AG09309 (cell line): ENCODE measurements at places on chromosomes 7 and 10.

DNA sequence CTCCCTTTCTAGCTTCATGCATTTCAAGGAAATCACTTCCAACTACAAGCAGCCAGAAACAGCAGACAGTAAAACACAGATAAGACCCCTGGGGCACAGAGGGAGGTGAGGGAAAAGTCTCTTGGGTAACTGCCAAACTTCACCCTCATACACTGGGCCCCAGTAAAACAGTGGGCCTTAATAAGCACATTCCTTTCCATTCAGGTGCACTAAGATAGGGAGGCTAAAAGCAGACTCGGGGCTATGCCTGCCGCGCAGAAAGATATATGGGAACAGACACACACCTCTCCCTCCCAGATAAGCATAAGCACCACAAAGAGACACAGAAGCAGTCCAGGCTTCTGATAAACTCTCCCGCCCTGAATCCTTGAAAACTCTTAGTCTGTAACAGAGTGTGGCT lies 117.0 kb downstream of the TYW1B start:
- no peak for DNase-seq

GRCh38 chr10:43204042-43204942 lies 62.6 kb downstream of the RASGEF1A start:
- no peak for DNase-seq

DNA sequence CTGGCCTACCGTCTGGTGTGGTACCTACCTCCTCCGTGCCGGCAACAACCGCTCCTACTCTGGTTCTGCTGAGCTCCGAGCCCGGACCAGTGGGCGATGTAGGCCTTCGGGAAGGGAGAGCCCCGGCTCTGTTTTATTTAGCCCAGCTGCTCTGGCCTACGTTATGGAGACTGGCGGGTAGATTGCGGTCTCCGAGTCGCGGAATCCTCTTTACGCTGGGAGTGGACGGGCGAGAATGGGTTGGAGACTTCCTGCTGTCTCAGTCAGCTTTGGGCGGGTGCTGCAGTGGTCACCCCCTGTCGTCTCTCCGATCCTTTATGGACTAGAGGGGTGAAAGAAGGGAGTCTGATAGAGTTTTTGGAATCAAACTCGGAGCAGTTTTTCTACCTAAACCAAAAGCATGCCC lies 406 bp downstream of the CBLL1 start:
- no peak for DNase-seq

DNA sequence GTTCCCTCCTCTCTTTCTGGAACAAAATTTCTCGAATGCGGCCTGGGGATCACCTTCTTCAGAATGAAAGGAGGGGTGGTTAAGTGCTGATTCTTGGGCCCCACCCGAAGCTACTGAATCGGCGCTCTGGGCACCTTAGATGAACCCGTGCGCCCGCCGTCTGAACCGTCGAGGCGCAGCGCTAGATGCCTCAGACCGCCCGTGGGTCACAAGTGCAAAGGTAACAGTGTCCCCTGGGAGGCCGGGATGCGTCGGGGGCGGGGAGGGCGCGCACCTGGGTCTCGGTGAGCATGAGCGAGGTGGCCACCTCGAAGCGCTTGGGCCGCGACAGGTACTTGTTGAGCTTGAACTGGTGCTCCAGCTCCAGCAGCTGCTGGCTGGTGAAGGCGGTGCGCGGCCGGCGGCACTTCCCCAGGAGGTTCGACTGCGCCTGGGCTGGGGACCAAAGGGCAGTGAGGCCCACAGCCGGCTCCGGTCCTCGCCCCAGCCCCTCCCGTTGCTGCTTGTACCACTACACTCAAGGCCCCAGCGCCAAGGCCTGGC lies 4.2 kb downstream of the MNX1 start:
- DNase-seq = no peak

DNA sequence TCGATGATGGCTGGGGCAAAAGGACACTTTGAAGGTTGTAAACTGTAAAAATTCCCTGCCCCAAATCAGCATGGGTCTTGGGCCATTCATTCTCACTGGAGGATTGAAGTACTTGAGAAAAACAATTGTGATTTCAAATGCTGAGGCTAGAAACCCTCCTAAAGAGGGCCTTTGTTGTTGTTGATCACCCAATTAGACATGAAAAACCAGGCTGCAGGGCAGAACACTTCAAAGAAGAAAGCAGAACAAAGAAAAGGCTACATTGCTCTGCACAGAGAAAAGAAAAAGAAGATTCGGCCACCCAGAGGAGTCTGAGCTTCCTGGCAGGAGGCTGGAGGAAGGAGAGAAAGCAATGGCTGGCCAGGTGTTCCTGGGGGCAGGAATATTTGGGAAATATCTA lies 143.1 kb downstream of the NPY start:
- no peak for DNase-seq

- DNase-seq = no peak
These were observed 163.8 kb upstream of the KLF6 start for GRCh38 chr10:3948843-3949242.

DNA sequence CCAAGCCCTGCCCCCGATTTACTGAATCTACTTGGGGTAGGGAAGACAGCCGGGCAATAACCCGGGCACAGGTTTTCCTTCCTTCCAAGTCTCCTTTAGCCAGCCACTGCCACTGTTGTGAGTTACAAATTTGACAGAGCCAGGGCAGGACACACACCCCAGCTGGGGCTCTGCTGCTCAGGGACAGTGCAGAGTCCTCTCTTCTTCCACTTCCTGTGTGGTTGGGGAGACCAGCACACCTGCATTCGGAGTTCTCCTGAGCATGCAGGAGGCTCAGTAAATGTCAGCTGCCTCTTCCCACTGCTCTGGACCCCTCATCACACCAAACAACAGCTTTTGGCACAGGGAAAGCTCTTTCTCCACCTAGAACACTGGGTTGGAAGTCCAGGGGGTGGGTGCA lies 21.3 kb downstream of the CHST15 start:
- no peak for DNase-seq

DNA sequence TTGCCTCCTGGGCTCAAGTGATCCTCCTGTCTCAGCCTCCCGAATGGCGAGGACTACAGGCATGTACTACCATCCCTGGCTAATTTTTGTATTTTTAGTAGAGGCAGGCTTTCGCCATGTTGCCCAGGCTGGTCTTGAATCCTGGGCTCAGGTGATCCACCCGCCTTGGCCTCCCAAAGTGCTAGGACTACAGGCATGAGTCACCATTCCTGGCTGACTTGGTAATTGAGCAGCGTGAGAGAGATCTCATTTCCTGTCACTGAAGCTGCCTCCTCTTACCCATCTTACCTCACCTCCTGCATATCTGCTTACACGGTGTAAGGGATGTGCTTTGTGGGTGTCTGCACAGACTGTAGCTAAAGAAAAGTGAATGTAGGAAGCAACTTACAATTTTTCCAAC lies 9.7 kb downstream of the IFIT3 start:
- no peak for DNase-seq

DNA sequence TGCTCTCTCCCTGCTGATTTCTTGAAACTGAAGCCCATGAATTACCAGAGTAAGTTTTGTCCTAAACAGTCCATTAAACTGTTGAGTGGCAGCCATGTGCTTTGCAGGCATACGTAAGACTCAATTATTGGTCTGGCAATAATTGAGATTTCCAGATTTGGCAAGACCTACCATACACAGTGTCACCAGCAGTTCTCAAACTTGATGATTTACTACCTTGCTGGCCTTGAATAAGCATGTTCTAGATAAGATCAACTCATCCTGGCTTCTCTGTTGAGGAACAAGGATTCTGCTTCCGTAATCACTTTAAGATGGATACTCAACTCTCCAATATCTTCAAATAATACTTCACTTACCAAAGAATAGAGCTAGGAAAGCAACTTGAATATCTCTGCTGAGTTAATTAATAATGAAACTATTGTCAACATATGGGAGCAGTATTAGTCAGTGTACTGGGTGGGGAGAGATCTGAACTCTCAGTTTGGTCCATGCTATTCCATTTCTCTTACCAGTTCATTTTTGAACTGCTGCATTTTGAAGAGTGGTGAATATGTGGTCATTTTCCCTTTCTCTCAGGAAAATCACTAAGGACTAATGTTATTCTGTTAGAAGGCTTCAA lies 181.4 kb downstream of the IPMK start:
- no peak for DNase-seq

DNA sequence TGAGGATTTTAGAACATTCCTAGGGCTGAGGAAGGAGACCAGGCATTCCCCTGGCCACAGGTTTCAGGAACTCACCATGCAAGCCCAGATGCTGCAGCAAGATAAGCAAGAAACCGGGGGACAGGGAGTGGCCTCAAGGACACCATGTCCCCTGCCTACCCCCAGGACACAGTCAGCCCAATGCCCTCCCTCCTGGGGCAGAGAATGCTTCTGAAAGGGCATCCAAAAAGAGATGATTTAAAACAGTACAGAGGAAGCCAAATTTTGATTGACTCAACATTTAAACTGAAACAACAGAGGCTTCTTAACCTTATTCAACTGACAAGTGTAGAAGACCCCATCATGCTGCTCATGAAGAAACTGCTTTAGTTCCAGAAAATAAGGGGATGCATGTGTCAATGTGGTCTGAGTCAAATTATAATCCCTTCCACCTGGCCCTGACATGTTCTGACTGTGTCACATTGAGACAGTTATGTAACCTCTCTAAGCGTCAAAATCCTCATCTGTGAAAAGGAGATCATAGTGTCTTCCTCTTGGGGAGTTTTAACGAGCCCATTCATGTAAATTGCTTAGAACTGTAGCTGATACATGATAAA lies 60.0 kb downstream of the ICA1 start:
- no peak for DNase-seq

- DNase-seq = peak; percentile 55
These were observed 1.7 kb upstream of the MYO1G start for GRCh38 chr7:44980393-44981034.

DNA sequence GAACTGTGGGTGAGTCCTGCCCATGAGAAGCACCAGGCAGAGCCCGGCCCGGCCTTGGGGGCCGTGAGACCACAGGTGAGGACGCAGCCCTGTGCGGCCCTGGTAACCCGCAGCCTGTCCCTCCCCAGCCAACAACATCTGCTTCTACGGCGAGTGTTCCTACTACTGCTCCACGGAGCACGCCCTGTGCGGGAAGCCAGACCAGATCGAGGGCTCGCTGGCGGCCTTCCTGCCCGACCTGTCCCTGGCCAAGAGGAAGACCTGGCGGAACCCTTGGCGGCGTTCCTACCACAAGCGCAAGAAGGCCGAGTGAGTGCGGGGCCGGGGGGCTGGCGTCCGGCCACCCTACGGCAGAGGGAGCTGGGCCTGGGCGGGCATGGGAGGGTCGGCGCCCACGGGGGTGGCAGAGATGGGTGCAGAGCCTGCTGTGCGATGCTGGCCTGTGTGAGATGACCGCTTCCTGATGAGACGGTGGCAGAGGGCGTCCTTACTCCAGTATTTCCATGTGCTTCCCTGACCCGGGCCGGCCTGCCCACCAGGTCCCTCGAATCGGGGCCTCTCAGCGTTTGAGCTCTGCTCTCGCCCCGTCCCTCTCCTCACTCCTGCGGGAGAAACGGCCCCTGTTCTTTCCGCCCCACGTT lies 34.1 kb upstream of the FOXL3 start:
- DNase-seq = no peak

DNA sequence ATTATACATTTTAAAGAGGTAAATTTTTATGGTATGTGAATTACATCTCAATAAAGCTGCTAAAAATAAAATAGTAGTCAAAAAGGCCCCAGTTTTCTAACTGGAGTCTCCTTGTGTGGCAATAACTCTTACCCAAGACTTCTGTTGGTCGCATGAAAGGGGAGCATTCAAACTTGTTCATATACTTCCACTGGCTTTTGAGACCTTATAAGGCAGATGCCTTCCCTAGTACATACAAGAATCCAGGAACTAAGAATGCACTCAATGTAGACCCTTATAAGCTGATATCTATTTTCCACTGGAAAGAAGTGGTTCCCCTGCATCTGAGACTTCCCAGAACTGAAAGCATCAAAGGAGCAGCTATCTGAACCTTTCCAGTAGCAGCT lies 13.0 kb downstream of the BCAP29 start:
- DNase-seq = no peak

DNA sequence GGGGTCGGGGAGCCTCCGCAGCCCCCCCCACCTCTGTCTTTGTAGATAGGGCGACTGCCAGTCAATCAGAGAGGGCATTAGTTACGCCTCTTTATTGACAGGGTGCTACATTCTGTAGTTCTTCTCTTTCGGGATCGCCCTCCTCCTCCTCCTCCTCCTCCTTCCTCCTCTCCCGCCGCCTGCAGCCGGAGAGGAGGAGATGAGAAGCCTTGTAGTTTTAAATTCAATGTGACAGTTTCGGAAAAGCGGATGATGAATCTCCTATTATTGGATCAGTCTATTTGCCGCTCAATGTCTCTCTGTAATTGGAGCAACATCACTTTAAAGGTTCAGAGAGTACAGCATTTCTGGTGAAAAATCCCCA lies 587 bp upstream of the UNCX start:
- no peak for DNase-seq

DNA sequence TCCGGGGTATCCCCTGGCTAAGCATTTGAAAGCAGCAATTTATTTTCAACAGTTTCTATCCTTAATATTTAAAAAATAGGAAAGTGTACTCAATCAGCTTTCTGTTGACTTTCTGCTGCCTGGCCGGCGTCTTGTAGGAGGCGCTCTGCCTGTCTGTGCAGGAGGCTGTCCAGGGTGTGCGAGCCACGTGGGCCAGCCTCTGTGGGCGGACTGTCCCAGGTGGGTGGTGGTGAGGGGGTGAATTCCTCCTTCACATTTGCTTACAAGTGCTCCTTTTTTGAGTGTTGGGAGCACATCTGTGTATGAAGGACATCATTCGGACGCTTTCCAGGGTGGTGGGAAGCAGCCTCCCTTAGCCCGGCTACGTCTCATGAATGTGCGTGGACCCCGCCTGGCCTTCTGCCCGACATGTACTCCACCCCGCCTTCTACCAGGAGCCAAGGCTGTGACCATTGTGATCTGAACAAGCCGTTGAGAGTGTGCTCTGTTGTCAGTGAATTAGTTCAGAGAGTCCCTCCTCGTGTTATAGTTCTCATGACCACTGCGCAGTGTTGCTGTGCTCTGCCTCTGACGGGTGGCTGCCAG lies 114.9 kb downstream of the MGMT start:
- no peak for DNase-seq

GRCh38 chr7:51175316-51175991 lies 141.2 kb downstream of the COBL start:
- no peak for DNase-seq

DNA sequence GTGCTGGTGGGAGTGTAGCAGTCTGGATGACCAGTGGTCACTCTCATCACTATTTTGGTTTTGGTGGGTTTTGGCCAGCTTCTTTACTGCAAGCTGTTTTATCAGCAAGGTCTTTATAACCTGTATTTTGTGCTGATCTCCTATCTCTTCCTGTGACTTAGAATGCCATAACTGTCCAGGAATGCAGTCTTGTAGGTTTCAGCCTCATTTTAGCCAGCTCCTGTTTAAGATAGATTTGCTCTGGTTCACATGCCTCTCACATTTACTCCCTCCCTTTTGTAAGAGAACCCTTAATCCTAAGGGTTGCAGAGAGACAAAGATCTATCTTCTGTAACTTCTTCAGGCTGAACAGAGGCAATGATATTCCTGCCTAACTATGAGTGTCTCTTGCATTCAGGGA lies 51.2 kb upstream of the INHBA start:
- no peak for DNase-seq

DNA sequence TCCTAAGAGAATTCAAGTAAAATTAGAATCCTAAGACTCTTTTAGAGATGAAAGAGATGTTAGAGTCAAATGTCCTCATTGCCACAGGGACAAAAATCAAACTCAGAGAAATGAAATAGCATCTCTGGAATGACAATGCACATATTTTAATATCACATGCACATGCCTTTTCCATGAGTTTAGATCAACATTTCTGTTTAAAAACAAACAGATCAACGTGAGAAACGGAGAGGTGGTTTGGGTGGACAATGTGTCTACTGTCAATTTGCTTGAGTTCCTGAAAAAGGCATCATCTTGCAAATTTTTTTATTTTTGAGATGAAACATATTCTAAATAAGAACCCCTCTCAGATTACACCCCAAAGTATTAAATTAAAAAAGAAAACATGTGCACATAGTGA lies 130.0 kb downstream of the CHRM2 start:
- DNase-seq = no peak
